SIG-M5 (cell line): ENCODE measurements at places on chromosomes 2 and 18.

- no peak for DNase-seq
These were observed 520.7 kb upstream of the TCF4 start for GRCh38 chr18:56108478-56109367.

- DNase-seq: no peak
These were observed 19.5 kb downstream of the C2orf74 start for GRCh38 chr2:61181382-61182058.

DNA sequence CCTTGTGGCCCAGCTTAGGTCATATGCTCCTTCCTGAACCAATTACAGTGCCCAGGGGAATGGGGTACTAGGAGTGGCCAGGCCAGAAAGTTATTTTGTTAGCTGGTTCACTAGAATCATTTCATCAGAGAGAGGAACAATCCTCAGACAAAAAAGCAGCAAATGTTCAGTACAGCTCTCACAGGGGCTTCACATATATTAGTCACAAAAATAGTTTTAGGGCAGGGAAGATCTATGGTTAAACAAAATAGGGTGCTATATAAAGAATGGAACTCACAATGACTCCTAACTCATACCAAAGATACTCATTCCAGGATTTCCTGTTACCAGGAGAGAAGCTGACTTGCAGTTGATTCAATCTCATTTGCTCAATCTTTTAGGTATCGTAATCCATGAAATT lies 71.0 kb downstream of the CWC22 start:
- DNase-seq: no peak

DNA sequence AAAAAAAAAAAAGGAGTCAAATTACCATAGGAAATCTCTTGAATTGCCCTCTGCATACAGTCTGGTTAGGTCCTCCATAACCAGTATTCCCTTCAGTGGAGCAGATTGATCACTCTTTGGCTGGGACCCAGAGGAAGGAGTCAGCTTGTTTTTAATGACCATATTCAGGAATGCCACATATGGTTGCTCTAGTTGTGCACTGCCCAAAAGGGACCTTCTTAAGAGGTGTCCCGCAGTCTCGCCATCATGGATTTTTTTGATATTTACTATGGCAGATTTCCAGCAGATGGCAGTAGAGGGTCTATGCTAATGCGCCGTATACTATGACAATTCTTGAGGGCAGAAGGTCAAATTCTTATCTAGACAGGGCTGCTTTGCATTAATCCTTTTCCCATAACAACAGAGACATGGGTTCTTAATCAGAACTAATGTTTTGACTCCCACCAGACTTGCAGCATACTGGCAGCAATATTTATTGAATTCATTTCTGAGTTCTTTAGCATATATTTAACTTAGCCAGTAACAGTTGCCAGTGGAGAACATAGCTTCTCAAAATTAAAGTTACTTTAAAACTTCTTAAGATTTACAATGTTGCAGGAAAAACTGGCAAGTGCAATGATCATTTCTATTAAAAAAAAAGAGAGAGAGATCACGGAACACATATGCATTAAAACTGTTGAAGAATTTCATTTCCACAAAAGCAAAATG lies 31.8 kb upstream of the INPP4A start:
- DNase-seq: no peak

DNA sequence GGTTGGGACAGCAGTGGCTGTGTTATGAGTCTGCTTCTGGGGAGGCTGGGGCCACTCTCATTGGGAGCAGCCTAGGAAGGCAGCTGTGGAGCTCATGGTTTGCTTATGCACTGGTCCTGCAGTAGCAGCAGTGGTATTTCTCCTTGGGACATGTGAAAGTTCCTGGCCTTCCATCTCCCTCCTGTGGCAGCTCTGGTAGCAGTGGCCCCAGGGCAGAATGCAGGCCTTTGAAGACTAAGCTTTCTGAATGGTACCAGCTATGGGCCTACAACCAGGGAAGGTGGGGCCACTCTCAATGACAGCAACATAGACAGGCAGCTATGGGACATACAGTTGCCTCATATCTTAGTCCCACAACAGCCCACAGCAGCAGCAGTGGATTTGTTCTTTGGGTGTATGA lies 117.3 kb upstream of the VWC2L start:
- no peak for DNase-seq
